Effector CD8-positive, alpha-beta T cell (primary cell): ENCODE measurements at places on chromosomes 1 and 21.

- no peak for DNase-seq
Observed at GRCh38 chr1:10207810-10208209, 2.6 kb upstream of the KIF1B start.

DNA sequence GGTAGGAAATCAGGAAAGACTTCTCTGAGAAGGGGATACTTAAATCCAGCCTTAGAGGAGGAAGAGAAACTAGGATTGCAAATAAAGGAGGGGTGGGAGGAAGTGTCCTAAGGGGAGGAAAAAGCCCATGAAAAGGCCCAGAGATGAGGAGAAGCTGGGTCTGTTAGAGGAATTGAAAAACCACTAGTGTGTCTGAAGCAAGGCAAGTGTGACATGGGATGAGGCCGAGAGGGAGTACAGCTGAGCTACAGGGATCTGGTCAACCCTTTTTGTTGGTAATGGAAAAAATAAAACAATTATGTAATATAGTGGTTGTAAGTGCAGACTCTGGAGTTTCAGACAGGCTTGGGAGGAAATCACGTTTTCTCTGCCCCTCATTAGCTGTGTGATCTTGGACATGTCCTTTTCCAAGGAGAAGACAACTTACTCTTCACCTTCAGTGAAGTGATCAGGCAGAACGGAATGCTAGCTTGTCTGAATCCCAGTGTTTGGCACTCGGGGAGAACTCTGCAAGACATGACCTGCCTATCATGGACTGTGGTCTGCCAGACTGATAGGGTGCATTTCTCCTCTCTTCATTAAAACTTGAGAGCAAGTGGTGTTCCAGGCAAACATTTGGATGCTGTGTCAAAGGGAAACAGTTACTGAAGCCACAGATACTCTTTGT lies 7.4 kb upstream of the S100A10 start:
- no peak for DNase-seq

GRCh38 chr21:37210130-37210529 lies 57.0 kb downstream of the VPS26C start:
- DNase-seq = no peak

GRCh38 chr1:19866029-19866428 lies 16.2 kb upstream of the OTUD3 start:
- no peak for DNase-seq

DNA sequence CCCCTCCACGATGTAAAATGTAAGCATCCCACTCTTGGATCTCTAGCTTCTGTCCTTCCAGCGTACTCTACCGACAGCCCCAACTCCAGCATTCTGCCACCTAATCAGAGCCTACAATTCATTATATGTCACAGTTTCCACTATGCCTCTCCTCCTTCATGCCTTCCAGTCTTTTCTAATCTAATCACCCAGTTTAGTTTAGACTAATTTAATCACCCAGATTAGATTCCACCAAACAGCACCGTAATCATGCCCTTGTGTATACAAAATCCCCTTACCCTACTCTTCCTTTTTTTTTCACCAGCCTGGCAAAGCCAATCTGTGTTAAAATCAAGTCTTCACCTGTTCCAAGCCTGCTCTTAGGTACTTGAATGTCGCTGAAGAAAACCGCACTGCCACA lies 49.8 kb upstream of the KANK4 start:
- no peak for DNase-seq

DNA sequence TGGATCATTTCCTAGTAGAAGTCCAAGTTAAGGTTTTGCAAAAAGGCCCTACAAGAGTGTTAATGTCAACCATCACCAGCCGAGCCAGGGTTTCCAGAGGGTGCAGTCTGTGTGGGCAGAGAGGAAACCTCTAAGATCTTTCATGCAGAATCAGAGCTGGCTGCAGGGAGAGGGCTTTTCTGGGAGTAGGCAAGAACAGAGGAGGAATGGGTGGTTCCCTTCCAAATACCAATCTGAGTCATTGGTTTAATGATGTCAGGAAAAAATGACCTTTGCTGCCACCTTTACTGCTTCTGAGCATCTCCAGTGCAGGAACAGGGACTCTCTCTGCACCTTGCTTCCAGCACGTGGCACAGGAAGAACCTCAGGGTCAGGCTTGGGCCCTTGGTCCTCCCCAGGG lies 73.8 kb downstream of the TNR start:
- no peak for DNase-seq

DNA sequence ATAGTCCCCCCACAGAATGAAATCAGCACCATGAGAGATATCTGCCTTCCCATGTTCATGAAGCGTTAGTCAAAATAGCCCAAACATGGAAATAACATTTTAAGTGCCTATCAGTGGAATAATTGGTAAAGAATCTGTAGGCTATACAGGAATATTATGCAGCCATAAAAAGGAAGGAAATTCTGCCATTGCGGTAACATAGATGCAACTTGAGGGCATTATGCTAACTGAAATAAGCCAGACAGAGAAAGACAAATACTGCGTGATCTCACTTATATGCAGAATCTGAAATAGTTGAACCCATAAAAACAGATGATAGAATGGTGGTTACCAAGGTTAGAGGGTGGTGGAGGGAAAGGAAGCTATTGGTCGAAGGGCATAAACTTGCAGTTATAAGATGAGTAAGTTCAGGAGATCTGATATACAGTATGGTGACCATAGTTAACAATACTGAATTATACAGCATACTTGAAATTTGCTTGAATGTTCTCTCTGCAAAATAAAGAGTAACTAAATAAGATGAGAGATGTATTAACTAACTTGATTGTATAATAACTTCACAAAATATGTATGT lies 699 bp upstream of the IL23R start:
- DNase-seq = no peak

GRCh38 chr1:248825136-248825535 lies 579 bp downstream of the SH3BP5L start:
- DNase-seq = no peak

GRCh38 chr1:109338091-109338490 lies 31.3 kb upstream of the MYBPHL start:
- DNase-seq = no peak

- no peak for DNase-seq
Observed at GRCh38 chr1:39282537-39283216, 78.2 kb downstream of the MACF1 start.

DNA sequence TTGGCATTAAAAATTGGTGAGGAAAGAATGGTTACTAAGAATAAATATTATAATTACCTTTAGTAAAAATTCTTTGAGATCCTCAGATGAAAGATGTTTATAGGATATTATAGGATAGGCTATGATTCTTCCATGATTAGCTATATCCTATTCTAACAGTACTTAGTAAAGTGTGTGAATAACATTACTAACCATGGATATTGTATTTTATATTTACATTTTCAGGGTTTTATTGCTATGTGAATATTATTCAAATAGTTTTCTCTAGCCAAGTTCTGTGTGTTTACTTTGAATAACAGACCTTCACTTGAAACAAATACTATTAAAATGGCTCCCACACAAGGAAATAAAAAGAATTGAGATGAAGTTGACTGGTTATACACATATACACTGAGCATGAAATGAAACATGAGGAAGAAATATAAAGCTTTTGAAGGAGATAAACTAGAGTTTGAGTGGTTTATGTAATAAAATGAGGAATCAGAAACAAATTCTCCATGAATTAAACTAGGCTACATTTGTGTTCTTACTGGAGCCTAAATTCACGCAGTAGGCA lies 479.4 kb upstream of the PKN2 start:
- DNase-seq = no peak

- no peak for DNase-seq
Observed at GRCh38 chr1:238960071-238960470, 426.3 kb upstream of the CHRM3 start.

DNA sequence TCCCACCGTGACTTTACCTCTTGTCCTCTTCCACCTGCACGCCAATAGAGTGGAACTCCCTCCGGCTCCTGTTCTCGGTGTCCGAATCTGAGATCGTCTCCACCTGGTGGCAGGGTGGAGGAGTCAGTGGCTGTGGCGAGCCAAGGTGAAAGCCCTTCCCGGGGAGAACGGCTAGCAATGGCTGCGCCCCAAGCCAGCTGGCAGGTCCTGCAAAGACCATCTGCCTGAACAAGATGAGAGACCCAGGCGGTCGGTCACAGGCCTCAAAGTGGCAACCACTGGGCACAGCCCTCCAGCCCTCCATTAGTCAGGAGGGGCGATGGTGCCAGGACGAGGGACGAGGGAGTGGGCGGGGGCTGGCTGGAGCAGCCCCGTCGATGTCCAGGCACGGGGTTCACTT lies 25.4 kb upstream of the SMIM12 start:
- DNase-seq = no peak

- no peak for DNase-seq
Observed at GRCh38 chr1:185862235-185862634, 128.0 kb downstream of the HMCN1 start.

GRCh38 chr1:25997828-25998761 lies at the start of gene PAFAH2:
Gene PAFAH2 (minus strand): TSS chr1:25998063. CDS start chr1:25990816, 7,247 bp downstream.
- DNase-seq = peak; percentile 95

DNA sequence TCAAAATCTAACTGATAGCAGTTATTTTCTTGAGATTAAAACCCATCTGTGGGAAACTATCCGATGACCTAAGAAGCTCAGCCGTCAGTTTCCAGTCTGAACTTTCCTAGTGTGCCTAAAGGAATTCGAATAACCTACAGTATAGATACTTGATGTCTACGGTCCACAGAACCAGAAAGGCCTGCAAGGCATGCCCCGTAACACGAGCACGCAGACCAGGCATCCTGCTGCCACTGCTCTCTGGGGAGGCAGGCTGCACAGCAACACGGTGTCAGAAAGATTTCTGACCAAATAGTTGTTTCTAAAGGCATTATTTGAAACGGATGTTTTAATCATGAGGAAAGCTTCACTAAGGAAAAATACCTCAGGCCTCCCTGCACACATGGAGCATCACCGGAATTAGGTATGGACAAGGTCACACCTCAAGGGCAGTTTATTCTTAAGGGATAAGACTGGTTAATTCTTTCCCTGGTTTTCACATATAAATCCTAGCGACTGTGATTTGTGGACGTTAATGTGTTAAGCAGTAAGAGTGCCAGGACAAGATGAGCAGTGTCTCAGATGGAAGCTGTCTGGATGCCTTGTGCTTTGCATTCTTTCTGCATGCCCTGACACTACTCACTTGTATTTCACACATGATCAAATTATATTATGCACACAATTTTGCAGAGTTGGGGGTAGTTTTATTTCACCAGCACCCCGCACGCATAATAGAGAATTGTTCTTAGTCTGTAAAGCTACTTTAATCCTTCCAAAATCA lies 49.0 kb upstream of the NADK start:
- DNase-seq = no peak

DNA sequence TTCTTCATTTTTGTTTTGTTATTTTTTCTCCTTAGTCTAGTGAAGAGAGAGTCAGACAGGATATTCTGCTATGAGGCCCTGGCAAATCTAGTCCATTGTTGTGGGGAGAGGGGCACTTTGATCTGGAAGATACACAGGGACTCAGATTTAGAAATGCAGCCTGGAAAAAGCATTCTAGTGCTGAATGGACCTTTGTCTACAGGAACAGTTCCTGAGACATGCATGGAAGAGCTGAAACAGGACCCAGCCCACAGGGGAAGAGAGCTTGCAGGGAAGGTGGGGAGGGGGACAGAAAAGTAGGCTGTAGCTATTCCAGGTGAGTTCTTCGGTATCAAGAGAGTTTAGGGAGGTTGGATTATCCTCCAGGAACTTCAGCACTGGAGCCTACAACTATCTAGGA lies 98.5 kb downstream of the AKT3 start:
- DNase-seq = no peak

DNA sequence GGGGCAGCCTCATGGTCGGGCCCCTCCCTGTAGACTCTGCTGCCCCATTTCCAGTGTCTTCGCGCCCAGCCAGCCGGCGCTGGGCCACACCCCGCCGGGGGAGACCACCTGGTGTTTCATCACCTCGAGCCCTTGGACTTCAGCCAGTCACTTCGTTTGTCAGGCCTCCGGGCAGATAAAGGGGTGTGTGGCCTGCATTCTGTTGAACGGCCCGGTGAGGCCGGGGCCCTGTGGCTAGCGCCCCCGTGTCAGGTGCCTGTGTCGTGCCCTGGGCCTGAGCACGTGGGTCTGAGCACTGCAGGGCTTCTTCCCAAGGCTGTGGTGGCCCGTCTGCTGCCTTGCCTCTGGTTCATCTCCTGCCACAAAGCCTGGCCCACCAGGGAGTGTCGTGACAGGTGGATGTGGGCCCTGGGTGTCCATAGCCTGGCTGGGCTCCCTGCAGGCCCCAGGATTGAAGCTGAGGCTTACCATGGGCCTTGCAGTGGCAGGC lies 65.2 kb upstream of the DIP2A start:
- DNase-seq = no peak

GRCh38 chr1:236979149-236979900 lies 24.9 kb downstream of the MT1HL1 start:
- no peak for DNase-seq

- DNase-seq = no peak
Observed at GRCh38 chr1:168469690-168470089, 74.1 kb downstream of the XCL2 start.

DNA sequence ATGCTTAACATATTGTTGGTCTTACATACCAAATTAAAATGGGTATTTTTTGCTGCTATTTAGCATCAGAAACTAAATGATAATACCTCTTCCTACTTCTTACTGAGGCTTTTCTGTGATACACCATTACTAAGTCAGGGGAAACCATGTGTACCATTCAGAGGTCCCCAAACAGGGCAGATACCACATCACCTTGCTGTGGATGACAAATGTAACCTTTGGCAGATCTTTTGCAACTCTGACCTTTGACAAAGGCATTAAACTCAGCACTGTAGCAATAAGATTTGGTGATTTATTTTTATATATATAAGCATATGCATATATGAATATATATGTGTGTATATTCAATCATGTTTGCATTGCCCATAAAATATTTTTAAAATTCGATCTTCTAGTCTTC lies 2.9 kb downstream of the FAM177B start:
- no peak for DNase-seq

- DNase-seq = no peak
Observed at GRCh38 chr1:64126581-64126980, 76.8 kb upstream of the UBE2U start.

DNA sequence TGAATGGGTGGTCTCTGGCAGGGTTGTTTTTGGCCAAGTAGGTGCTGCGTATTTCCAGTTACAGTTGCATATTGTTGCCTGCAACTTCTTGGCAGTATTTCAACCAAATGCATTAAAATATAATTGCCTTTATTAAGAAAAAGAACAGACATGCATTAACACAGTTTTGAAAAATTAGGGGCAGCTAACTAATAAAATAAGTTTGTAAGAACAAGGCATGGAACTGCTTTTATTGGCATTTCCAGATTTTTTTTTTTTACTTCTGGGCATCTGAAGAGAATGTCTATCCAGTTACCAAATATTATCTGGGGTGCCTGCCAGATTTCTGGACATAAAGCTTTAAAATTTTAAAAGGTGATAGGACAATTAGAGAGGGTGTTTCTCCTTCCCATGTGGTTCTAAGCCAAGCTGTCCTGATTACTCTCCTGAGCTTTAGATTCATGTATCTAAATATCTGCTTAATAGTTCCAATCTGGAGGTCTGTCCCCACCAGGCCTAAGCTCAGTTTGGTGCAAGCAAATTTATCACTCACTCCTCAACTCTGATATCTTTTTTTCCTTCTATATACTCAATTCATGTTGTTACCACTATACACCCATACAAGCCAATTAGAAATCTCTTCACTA lies 553.3 kb upstream of the USP24 start:
- no peak for DNase-seq

GRCh38 chr1:158286487-158286886 lies 3.2 kb upstream of the CD1C start:
- DNase-seq = no peak

- no peak for DNase-seq
Observed at GRCh38 chr1:78038491-78038939, 7.3 kb upstream of the GIPC2 start.
